ENCODE measurements at places on chromosomes 12 and 14. TPM values are rescaled to one million over a fixed set of nuclear protein-coding genes. Genes with fewer than 3 reads are reported as not detected.

- peak; percentile 87 for DNase-seq
Measured at GRCh38 chr12:128817111-128818015, 6.4 kb downstream of the SLC15A4 start.

DNA sequence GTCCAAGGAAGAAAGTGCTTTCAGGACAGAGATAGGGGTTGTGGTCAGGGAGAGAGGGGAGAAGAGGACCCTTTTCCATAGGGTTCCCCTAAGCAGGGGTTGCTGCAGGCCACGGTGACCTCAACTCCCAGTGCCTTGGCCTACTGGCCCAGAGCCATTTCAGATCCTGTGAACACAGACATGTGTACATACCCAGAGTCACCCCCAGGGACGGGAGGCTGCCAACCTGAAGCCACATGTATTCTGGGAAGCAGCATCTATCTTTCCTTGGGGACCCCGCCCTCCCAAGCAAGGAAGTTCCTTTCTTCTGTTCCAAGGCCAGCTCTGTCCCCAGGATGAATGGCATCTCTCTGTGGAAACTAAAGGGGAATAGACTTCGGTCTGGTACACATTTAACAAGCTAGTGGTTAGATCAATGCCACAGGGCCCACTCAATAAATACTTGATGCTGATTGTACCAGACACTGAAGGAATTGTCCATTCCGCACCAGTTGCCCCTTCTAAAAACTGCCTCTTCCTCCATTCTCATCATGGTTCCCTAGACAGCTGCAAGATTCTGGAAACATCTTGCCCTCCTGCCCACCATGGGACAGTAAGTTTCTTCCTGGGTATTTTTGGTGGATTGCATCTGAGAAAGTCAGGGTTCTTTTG is 25.2 kb upstream of the DGLUCY start:
- DNase-seq, result no peak

SRGAP1 gene
- 6.5 TPM for total RNA-seq

MORN3 gene
- 0.29 TPM for total RNA-seq
